ENCODE measurements at places on chromosomes 4 and X.

GRCh38 chr4:1151541-1151940, 20.8 kb downstream of the SPON2 start:
- DNase-seq, result no peak

DNA sequence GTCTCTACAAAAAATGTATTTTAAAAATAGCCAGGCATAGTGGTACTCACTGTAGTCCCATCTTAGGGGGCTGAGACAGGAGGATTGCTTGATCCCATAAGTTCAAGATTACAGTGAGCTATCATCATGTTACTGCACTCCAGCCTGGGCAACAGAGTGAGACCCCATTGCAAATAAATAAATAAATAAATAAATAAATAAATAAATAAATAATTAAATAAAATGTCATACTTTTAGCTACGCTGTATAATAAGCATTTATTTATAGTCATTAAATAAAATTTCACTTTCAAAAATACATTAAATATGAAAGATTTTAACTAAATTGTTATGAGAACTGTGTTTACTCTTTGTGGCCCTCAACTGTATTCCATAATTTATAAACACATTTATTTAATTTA, 1124.2 kb downstream of the PCDH7 start:
- no peak for DNase-seq

DNA sequence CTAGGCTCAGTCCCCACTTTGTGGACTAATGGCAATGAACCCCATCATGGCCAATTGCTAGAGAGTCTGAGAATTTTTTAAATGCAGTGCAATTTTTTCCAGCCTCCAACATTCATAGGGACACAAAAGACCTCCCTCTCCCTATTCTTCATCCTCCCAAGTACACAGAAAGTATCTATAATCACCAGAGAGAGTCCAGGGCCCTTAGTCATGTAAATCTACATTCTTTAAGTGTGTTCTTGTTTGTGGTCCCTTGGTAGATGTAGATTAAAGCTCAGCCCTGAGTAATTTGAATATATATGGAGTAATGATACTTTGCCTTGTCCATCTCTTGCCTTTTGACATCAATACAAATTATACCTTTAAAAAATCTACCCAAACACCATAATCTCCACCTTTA, 51.3 kb upstream of the ATXN3L start:
- no peak for DNase-seq

DNA sequence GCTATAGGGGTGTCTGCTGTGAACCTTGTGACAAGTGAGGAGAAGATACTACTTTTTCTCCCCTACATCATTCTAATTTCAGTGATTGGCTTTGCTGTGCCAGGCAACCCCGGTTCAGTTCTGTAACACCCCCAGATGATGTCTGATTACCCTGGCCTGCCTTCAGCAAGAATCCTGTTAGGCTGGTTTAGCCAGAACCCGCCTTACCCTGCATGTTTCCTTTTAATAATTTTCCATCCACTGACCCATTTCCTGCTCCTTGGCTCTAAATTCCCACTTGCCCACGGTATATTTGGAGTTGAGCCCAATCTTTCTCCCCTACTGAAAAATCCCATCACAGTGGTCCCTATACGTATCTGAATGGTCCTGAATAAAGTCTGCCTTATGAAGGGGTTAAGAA, 46.5 kb upstream of the HPSE start:
- DNase-seq, result no peak

DNA sequence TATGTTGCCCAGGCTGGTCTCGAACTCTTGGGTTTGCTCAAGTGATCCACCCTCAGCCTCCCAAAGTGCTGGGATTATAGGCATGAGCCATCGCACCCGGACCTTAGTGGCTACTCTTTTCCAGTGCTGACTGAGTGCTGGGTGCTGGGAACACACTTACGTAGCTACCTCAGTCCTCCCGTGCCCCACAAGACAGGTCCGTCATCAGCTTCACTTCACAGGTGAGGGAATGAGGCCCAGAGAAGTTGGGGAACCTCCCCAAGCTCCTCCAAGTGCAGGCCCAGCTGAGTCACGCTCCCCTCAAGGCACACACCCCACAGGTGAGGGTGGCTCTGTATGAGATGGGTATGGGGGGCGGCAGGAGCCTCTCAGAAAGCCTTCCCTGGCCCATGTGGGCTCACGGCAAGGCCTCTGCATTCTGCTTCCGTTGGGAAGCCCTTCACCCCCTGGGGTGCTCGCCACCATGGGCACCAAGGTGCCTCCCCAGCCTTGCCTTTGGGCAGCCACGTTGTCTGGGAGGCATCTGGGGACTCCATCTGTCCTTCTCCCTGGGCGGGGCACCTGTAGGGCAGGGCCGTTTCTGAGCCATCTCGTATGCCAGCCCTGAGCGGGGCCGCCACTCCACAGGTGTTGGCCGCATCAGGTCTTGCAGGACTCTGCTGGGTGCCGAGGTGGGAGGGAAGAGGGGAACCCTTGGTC, 28.4 kb downstream of the NSG1 start:
- no peak for DNase-seq
